ENCODE measurements at places on chromosomes 1 and 21.

DNA sequence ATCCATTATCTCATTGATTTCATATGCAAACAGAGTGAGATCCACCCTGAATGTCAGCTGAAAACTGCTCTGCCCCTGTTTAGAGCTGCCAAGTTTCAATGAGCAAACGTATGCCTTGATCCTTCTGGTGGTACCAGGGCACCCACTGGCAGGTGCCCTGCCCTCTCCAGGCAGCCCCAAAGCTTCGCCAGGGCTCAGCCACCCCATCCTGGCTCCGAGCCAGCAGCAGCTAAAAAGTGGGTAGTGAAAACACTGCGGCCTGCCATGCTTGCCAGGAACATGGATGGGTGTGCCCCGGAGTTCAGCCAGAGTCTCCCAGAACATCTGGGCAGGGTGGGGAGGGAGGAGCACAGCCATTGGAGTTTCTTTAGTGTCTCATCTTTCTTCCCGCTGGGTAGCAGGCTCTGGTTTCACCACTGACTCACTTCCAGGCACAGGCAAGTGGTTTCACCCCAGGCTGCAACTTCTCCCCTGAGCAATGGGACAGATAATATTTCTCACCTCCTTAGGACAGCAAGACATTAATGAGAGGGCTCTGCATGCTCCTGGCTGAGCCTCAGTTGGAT lies 8.1 kb upstream of the LMX1A start:
- DNase-seq = no peak

DNA sequence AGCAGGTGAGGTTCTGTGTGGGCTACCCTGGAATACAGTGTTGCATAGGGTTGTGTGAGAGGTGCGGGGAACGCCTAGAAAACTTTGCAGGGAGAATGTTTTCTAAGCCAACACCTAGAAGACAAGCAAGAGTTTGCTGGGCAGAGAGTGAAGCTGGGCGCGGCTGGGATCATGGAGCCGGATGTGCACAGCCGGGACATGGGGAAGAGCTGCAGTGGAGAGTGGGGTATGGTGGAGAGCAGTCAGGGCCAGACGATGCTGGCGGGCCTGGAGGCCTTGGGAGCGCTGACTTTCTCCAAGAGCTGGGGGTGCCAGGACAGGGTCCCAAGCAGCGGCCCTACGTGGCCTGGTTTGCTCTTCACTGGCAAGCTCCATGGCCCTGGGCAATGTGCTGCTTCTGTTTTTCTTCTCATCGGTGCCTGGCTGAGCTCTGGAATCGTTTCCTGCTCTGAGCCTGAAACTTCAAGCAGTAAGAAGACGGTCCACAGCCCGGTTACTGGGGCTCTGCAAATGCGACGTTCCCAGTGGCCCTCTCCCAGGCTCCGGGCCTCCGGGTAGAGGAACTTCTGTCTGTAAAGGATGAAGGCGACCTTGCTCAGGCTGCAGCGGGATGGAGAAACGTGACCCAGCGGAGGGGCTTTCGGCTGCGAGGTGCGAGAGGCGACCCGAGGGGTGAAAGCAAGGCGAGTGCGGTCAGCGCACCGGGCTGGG lies 51.9 kb upstream of the CD34 start:
- no peak for DNase-seq

DNA sequence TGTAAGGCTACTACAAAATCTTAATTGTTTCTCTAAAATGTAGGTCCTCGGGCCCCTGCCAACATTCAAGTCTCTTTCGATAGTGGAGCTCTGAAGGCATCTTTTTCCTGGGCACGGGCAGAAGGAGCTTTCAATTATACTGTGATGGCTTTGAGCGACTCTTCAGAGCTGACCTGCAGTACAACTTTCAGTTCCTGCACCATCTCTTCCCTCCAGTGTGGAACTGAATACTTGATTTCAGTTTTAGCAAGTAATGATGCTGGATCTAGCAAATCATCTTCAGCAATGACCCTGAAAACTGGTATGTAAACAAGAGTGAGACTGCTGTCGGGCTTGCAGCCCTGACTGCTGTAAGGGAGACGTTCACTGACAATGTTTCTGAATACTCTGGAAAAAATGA lies 9.6 kb downstream of the FNDC7 start:
- DNase-seq = no peak

GRCh38 chr1:86472152-86472551 lies 3.4 kb downstream of the CLCA1 start:
- DNase-seq = no peak

DNA sequence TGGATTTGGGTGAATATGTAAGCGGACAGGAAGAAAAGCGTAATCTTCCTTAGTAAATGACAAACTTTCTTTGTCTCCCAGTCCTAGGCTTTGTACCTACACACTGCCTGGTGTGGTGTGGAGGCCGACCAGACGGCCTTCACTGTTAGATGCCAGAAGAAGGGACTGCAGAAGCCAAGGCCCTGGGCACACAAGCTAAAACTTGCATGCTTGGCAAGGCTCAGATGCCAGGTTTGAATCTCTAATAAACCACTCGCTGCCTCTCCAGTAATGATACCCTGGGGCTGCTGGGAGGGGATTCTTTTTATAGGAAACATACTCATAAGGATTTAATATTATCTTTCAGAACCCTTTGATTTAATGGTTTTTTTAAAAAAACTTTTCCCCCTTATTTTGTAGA lies 263.8 kb downstream of the PTPRC start:
- no peak for DNase-seq

DNA sequence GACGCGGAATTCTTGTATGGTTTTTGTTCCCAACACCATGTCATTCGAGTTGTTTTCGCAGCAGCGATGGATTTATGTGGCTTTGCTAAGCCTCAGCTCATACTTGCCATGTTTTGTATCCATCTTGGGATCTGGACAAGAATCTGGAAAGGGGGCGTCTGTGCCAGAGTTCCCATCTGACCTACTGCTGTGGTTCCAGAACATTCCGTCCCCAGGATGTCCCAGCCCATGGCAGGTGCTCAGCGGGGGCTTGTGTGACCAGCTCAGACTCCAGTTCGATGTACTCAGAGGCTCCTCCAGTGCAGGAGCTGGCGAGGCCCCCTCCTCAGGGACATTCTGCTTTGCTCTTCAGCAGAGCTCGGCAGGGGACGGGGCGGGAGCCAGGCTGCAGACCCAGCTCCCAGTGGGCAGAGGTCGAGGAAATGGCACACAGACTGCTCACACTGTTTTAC lies 24.0 kb upstream of the ADARB1 start:
- no peak for DNase-seq

DNA sequence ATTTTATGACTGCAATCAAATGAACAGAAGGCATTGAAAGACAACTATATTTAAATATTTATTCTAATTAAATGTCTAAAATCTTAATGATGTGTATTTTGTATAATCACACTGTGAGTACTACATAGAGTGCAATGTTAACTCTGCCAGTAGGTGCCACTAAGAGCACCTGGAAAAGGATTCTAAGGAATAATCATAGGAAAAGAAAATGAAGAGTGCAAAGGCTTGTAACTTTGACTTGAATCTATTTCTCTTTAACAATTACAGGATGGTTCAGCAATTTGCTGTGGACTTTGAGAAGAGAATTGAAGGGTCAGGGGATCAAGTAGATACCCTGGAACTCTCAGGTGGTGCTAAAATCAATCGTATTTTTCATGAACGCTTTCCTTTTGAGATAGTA lies 200.4 kb downstream of the DNM3 start:
- DNase-seq = no peak

DNA sequence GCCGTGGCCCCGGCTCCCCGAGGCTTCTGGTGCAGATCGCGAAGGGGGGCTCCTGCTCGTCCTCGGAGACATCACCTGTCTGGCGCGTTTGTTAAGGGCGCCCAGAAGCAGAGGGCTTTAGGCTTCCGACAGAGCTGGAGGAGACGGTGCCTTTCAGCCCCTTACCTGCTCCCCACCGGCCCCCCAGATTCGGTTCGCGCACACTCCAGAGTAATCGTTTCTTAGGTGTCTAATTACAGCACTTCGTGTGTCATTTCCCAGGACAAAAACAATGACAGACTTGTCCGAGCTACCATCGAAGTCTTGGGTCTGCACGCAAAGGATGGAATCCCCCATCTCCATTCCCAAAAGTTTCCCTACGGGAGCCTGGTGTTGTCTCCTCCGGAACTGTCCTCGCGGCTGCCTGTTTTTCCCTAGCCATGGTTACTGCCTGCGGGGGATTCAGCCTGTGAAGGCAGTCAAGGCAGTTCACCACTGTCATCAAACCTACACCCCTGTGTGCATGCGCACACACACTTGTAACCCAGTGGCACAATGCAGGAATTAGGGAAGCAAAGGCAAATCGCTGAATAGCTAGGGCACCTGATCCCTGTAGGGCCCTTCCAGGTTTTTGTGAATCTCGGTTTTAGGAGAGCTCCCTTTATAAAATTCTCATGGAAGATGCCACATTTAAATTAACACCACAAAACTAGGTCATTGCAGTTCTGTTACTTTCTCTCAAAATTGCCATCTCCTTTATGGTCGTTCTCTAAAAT lies 738 bp upstream of the CDC42BPA start:
- DNase-seq = no peak

DNA sequence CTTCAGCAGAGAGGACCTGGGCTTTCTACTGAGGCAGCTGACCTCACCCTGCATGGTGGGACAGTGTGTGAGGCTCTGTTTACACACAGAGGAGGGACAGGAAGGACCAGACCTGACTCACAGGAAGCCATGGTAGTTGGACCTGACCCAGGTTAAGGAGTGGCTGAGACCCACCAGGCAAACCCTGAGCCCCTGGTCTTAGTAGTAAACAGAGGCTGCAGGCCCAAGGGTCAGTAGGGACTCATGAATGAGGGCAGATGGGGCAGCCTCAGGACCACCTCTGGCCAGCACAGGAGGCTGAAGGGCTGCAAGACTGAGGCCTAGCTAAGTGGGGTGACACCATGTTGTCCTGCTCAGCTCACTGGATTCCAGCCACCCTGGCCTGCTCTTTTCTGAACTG lies 273.2 kb downstream of the GRIK3 start:
- no peak for DNase-seq

DNA sequence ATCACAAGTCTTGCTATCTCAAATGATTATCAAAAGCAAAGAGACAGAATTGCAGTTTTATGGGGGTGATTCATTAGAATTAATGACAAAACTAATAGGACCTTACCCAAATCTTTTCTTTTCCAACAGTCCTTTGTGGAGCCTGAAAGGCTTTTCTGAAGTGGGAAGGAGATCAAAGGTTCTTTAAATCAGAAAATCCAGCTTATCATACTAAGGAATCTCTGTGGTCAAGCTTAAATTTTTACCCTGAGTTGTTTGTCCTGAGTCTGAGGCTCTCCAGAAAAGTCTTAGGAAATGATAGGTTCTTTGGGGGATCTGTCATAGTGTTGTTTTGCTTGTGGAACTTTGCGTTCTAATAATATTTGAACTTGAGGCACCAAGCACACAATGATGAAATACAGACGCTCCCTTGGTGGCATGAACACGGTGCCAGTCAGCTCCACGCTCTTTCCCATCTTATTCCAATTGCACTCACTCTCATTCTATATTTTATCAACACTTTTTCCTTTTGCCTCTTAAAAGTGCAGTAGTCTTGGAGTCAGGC lies 38.0 kb upstream of the COL24A1 start:
- no peak for DNase-seq

- DNase-seq = no peak
Observed at GRCh38 chr1:234970401-234970730, 158.3 kb downstream of the TOMM20 start.

- no peak for DNase-seq
Observed at GRCh38 chr1:6976044-6976375, 190.8 kb downstream of the CAMTA1 start.

- DNase-seq = no peak
Observed at GRCh38 chr1:29284961-29285560, 48.7 kb downstream of the PTPRU start.

DNA sequence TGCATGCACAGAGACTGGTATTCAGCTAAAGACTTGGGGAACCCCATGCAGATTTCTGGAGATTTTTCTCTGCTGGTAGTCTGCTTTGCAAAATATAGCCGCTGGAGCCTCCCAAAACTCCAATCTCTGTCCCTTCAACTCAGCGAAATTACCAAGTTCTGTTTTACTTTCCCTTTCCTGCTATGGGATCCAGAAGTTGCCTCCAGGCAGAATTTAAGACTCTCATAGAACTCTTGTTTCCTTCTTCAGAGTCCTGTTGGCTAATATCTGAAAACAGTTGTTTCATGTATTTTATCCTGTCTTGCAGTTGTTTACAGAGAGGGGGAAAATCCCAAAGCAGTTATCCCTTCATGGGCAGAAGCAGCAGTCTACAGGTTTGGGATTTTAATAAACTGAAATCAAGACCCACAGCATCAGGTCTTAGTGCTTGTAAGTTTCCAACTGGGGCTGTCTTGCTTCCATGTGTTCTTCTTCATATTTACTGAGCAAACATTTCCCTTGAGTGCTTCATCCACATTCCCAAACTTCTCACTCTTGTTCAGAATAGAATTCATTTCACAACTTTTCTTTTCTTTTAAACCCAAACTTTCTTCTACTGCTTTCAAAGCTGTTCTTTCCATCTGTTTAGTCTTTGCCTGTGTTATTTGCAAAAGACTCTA lies 221.3 kb upstream of the DMRTA2 start:
- no peak for DNase-seq

DNA sequence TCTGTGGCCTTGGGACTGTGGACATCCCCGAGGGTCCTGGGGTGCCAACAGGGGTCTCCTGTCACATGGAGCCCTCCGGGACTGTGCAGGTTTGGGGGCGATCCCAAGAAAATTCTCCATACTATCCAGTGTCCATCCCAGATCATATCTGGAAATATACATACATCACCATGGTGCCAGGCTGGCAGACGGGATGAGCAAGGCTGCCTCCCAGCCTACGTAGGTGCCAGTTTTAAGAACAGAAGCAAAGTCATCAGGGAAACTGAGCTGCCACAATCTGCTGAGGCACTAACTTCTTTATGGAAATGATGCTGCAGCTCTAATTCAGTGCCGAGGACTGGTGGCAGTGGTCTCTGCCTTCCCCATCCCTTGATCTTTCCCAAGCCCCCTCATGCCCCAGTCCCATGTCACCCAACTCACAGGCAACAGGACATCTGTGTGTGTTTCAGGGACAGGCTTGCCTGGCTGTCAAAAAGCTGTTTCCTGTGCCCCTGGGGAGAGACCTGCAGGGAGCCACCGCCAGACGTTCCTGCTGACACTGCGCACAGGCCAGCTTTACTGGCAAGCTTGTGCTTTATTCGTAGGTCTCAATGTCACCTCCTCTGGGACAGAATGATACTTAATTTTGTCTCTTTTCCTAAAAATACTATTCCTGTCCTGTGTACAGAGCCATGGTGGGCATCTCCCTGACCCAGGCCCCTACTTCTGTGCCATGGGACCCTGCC lies 15.5 kb downstream of the TEX35 start:
- DNase-seq = no peak

- no peak for DNase-seq
Observed at GRCh38 chr1:62904856-62905225, 120.9 kb downstream of the ATG4C start.

GRCh38 chr1:108100148-108100547 lies 100.0 kb downstream of the SLC25A24 start:
- no peak for DNase-seq

GRCh38 chr1:4621646-4622045 lies 32.8 kb upstream of the AJAP1 start:
- DNase-seq = no peak

DNA sequence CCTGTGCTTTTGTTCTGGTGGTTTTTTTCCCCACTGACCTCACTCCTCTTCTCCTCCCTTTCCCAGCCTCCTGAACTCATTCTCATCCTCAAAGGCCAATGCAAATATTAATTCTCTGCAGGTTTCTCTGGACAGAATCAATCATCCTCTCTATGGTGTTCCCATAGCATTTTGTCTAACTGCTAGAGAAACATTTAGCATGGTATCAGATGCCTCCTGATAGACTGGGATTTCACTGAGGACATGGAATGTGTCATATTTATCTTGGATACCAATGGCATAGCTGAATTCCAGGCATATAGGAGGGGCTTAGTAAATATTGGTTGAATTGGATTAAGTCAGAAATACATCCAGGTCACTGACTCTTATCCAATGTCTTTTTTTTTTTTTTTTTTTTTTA lies 46.1 kb upstream of the SRP9 start:
- no peak for DNase-seq

Data from GM04504 (cell line).